ENCODE measurements at places on chromosomes 16 and 17.

- no peak for DNase-seq
Measured at GRCh38 chr17:42669977-42670788, 6.6 kb downstream of the PLEKHH3 start.

DNA sequence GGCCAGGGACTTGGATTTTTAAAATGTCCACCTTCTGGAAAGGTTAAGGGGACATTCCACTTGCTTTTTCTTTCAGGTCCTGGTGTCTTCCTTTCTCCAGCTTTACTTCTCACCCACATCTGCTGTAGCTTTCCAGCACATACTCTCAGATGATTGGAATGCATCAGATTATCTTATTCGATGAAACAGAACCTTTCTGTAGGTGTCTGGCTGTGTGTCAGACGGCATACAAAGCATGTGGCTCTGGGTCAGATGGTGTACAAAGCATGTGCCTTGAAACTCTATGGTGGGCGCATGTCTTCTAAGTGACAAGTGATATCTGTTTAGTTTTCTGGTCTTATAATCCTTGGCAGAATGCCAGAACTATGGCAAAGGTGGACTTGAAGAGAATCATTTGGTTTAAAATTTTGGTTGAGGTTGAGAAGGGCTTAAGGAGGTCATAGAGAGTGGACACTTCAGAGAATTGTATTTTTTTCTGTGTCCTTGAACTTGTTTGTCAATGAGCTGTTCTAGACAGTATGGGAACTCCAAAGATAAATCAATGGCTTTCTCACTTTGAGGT lies 125.3 kb downstream of the FTO start:
- DNase-seq, result peak; percentile 68

GRCh38 chr17:72097144-72097543 lies 23.7 kb upstream of the SOX9 start:
- DNase-seq, result peak; percentile 14

DNA sequence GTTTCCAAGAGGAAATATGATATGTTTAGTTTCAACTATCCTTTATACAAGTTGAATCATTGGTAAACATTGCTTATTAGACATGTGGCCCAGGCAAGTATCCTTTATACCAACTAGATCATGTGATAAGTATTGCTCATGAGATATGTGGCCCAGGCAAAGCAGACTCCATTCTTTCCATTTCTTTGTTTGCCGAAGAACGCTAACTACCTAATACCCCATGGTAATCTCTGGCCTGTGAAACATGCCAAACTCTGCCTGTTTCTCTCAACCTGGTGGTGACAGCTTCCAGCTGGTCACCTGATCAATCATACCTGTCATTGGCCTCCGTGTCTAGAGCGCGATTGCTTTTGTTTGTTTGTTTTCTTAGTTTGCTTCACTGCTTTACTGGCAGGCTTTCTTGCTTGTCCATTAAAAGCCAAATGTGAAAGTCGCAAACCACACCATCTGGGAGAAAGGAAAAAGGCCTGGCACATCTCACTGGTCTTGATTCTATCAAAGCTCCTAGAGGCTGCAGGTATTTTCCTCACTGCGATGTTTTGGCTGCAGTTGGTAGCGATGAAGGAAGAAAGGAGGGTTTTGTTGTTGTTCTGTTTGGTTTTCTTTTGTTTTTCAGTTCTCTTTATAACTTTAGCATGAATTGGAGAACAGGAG lies 686.2 kb downstream of the KCNJ2 start:
- peak; percentile 16 for DNase-seq

- no peak for DNase-seq
Measured at GRCh38 chr17:59418732-59419166, 87.3 kb downstream of the YPEL2 start.

GRCh38 chr17:71757156-71757555 lies 363.7 kb upstream of the SOX9 start:
- DNase-seq, result no peak

GRCh38 chr16:56779906-56780305 lies 50.0 kb downstream of the NUP93 start:
- no peak for DNase-seq

- no peak for DNase-seq
Measured at GRCh38 chr17:34307110-34307509, 12.1 kb upstream of the CCL8 start.

GRCh38 chr17:74325743-74326379 lies at the start of gene KIF19:
Gene KIF19, plus strand, starts transcription at chr17:74326226. Its CDS starts 124 bp downstream, at chr17:74326350.
- DNase-seq, result no peak

- DNase-seq, result no peak
Measured at GRCh38 chr17:64393000-64393402, 2.3 kb upstream of the PECAM1 start.

DNA sequence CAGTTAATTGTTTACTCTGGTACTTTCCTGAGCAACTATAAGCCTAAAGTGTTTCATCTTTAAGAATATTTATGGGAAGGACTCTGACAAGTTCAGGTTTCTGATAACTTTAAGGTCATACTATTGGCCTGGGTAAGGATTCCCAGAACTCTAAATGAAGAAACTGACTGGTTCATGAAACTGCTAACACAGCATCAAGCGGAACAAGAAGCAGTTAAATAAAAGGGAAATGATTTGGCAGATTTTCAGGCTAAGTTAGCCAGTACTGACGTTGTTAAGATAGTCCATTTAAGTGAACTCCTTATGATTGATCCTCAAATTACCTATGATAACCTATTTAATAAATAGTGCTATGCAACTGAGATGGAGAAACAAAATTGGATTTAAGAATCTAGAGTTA lies 101.6 kb upstream of the CES5A start:
- DNase-seq, result no peak

DNA sequence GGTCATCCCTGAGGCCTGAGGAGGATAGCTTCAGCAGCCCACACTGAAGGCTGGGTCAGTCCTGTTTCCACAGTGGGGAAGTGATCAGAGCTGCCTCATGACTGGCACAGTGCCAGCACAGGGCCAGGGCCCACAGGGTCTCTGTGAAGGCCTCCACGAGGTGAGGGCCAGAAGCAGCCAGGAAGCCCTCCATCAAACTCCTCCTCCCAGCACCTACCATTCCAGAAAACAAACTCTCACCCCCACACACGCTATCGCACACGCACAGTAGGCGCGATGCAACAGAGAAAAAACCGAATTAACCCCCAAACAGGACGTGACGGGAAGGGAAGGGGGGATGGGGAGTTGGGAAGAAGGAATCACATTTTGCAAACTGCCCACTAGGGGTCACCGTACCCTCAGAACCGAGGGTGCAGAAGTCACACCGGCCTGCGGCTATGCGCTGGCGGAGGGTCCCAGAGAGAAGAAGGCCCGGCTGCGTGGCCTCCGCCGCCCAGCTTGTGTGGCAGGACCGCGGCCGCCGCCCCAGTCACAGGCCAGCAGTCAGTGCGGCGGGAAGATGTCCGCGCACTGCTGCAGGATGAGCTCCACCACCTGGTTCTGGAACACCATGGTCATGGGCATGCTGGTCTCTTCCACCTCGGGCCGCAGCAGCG lies 37.6 kb downstream of the ARHGAP27 start:
- no peak for DNase-seq

GRCh38 chr17:17886226-17886625 lies 49.4 kb upstream of the SREBF1 start:
- DNase-seq, result no peak

DNA sequence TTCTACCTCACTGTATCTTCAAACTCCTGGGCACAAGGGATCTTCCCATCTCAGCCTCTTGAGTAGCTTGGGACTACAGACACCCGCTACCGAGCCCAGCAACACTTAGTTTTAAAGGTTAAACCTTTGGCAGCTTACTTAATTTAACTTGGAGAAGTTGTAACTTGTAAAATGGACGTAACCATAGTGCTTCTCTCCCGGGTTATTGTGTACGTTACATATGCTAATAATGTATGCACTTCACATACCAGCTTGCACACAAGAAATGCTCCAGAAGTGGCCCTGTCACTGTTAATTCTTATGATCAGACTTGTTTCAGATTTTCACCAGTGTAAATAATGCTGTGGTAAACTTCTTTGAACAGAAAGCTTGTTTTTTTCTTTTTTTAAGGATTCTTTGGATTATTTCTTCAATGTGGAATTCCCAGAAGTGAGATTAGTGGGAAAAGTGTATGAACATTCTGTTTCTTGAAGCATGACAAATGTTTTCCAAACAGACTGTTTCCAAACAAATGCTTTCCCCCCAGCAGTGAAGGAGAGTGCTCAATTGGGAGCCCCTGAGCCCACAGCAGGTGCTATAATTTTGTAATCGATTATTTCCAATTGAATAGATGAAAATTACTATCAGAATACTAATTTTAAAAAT lies 61.5 kb downstream of the EPN2 start:
- DNase-seq, result no peak

DNA sequence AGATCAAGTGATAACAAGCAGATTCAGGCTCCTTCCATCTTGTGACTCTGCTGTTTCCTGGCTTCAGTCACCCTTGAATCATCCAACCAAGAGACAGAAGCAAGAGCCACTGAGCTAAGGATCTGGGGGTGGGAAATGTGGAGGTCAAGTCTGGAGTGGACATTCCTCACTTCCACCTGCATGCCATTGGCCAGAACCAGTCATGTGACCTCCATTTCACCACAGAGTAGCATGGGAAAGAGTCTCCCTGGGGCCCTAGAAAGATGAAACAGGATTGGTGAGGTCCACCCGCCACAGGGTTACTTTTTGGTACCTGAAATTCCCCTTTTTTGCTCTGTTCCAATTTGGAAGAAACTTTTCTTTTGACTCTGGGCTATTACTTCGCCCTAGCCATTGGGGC lies 1006.0 kb upstream of the EEF2KMT start:
- no peak for DNase-seq

DNA sequence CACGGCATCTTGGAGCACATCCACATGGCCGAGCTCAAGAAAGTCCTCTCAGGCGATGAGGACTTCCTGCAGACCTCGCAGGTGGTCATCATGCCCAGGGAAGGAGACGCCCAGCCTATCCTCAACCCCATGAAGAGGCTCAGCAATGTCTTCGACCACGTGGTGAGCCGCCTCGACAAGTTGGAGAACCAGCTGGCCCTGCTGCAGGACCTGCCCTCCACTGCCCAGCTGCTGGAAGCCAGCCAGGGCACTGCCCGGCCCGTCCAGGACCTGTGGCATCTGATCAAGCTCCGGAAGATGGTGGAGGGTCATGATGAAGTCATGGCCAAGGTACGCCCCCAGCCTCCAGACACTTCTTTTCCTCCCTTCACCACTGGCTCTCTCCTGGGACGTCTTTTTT lies 440 bp downstream of the C16orf96 start:
- no peak for DNase-seq

- no peak for DNase-seq
Measured at GRCh38 chr16:17408955-17409441, 61.8 kb downstream of the XYLT1 start.

- no peak for DNase-seq
Measured at GRCh38 chr17:47728214-47728877, 4.7 kb upstream of the TBX21 start.

- DNase-seq, result no peak
Measured at GRCh38 chr16:87416826-87417527, 24.8 kb downstream of the MAP1LC3B start.

GRCh38 chr16:49181791-49182518 lies 99.7 kb downstream of the CBLN1 start:
- DNase-seq, result no peak

- no peak for DNase-seq
Measured at GRCh38 chr16:82814059-82814458, 187.3 kb downstream of the CDH13 start.

- peak; percentile 88 for DNase-seq
Measured at GRCh38 chr16:24993722-24994686, 21.2 kb downstream of the ARHGAP17 start.

GRCh38 chr16:16163571-16163970 lies 59.7 kb downstream of the ABCC6 start:
- DNase-seq, result no peak

- DNase-seq, result peak; percentile 53
Measured at GRCh38 chr16:78957317-78958100, 643.0 kb downstream of the MAF start.

DNA sequence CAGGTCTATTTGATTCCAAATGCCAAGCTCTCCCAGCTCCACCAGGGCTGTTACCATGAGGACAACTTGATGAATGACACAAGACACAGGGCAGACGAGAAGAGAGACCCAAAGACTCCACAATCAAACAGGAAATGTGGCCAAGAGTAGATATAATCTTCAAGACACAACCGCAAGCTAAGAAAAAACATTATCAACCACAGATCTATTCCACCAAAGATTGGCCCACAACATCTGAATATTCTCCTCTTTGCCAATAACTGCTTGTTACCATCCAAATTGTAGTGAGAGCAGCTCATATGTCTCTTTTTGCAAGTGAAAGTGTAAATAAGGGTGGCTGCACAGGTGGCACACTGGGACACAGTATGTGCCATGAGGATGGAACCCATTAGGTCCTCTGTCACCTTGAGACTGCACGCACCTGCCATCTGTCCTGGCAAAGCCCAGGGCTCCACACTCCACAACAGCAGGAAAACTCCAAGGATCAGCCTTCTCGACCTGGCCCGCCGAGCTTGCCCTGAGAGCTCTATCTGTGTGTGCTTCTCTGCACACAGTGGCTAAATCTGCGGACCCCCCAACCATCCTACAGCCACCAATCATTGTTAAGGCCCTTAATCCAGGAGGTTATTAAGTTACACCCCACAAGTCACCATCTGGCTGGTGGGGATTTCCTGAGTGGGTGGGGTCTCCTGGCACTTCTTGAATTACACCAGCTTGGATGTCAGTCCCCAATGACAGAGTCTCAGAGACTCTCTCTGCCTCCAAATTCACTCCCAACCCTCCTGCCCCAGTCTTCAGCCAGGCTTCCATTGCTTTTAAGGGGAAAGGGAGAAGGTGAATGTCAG lies 50.5 kb downstream of the DYNLRB2 start:
- DNase-seq, result no peak

GRCh38 chr17:79325709-79326430 lies 251.2 kb downstream of the ENGASE start:
- no peak for DNase-seq

DNA sequence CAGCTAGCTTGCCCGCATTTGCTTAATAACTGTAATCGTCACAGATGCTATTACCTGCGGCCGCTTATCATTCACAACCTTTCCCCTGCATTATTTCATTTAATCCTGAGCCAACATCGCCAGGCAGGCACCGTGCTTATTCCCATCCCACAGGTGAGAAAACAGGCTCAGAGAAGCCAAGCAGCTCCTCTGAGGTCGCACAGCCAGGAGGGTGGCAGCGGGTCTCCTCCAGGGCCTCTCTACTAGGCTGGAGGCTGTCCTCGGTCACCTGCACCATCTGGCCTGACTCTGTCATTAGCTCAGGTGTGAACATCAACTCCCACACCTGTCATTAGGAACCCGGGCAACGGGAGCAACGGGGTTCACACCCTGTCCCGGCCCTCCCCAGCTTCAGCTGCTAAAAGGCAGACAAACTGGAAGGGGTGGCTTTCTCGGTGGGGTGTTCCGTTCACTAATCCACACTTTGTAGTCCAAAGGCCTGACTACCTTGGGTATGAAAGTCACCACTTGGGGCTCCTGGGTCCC lies 3.0 kb downstream of the PPL start:
- no peak for DNase-seq

DNA sequence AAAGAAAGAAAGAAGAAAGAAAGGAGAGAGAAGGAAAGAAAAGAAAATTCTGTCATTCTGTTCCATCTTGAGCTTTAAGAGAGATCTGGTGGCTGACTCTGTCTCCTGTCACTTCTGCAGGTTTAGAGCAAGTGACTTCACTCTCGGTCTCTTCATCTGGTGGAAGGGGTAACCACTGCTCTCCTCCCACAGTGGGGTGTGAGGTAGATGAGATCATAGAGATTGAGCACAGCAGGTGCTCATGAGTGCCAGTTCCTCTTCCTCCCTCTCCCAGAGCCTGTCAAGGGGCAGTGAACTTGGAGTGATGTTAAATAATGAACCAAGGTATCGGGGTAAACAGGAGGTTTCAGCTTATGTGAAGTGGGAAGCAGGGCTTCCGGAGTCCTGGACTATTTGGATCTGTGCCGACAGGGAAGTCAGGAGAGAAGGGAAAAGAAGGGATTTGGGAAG lies 47.7 kb downstream of the BEAN1 start:
- DNase-seq, result no peak

Measured in foreskin keratinocyte (primary cell).